ENCODE measurements at places on chromosomes 4 and X. TPM values are rescaled to one million over a fixed set of nuclear protein-coding genes. Genes with fewer than 3 reads are reported as not detected.

GRCh38 chr4:25330905-25331808 is 18.6 kb downstream of the ZCCHC4 start:
- no peak for DNase-seq

GRCh38 chr4:80144676-80145470 is 52.4 kb upstream of the PRDM8 start:
- no peak for DNase-seq

DNA sequence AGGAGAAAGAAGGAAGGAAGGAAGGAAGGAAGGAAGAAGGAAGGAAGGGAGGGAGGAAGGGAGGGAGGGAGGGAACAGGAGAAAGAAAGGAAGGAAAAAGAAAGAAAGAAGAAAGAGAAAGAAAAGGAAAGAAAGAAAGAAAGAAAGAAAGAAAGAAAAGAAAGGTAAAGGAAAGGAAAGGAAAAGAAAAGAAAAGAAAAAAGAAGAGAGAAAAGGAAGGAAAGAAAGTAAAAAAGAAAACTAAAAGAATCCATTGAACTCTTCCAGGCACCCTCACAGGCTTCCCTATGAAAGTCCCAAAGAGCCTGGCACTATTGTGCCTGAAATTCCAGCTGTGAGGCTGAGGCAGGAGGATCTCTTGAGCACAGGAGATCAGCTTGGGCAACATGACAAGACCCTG is 11.5 kb downstream of the ABCG2 start:
- DNase-seq: no peak

DNA sequence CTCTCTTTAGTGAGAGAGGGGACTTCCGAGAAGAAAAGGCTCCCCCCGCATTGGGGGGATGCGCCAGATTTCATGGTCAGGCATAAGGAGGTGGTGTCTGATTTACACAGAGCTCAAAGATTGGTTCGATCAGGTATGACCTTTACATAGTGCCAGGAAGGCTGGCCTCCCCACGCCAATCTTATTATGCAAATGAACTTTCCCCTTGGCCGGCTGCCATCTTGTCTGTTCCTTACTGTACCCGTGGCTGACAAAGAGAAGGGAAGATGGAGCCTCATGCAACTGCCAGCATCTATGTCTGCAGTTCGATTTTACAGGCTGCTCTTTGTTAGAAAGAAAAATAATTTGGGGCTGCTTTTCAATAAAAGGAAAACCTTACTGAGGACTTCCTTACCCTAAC is 197.2 kb downstream of the GPM6A start:
- DNase-seq: peak; percentile 49

DNA sequence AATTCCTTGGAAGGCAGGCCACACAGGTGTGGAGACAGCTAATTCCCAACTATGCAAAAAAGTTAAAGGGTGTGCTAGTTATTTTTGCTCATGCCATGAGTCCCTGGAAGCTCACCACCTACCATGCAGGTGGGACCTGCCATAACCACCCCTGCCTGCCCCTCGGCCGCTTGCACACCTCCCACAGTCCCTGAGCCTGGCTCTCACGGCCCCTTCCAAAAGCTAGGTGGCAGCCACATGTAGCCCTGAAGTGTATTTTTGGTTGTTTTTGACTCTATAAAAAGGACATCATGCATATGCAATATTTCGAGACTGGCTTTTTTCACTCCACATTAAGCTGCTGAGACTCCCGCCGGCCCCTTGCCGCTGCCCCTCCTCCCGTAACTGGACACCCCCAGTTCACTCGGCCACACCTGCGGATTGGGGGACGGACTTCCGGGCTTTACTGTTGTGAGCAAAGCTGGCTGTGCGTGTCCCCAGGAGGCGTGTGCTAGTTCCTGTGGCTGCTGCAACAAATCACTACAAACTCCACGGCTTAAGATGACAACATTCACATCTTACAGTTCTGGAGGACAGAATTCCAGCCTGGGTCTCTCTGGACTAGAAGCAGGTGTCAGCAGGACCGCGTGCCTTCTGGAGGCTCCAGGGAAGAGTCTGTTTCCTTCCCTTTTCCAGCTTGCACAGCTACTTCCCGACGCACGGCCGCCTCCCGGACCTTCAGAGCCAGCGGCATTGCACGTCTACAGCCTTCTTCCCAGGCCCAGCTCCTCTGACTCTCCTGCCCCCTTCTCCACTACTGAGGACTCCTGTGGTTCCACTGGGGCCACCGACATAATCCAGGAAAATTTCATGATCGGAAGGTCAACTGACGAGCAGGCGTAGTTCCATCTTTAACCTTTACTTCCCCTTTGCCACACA is 24.8 kb downstream of the ZFYVE28 start:
- DNase-seq: no peak

DNA sequence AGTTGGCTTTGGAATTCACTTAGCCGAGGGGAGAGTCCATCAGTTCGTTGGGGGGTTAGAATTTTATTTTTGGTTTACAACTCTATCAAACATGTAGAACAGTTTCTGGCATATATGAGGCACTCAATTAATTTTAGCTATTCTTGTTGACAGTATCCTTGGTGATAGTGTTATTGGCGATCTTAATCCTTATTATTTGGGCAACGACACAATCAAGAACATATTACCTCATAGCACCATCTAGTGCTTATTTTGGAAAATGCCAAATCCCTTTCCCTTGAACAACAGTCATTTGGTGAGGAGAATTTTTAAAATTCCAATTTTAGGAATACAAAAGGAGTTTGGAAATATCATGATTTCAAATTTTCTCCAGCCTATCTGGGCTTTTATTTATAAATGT is 17.9 kb upstream of the PGRMC1 start:
- no peak for DNase-seq

- DNase-seq: no peak
Measured at GRCh38 chr4:21290562-21290961, 590.3 kb downstream of the PACRGL start.

The SH2D1A gene
- total RNA-seq: not detected

The NHSL2 gene
- total RNA-seq: 5.7 TPM

The ATOH1 gene
- total RNA-seq: not detected

DNA sequence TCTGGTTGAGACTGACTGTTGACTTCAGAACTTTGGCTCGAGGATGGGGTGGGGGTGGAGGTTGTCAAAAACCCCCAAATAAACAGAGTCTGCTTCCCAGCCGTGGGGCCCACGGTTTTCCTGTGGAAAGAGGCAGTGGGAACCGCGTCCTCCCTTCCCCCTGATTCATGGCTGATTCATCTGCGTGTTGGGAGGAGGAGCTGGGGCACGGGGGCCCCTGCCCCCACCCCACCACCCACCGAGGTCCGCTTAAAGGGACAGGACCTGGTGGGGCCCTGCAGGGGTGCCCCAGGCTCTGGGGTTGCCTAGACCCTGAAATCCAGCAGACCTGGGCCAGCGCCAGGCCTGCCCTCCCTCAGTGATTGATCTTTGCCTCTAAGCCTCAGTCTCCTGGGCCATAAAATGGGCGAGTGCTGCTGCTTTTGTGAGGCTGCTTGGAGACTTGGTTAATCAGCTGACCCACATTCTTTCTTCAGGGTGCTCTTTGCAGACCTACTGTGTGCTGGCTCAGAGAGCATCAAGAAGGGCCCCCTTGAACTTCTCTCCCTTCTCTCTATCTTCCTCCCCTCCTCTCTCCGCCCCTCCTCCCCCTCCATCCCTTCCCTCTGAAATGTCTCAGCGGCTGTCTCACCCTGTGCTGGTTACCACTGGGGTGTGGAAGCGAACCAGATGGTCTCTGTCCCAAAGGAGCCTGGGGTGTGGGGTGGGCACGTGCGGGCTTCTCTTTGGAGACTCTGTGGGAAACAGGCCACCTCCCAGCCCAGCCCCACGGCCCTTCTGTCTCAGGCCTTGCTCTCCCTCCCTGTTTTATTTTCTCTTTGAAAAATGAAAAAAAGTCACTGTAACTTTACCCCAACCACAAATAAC is 9.1 kb downstream of the HTRA3 start:
- DNase-seq: peak; percentile 75

DNA sequence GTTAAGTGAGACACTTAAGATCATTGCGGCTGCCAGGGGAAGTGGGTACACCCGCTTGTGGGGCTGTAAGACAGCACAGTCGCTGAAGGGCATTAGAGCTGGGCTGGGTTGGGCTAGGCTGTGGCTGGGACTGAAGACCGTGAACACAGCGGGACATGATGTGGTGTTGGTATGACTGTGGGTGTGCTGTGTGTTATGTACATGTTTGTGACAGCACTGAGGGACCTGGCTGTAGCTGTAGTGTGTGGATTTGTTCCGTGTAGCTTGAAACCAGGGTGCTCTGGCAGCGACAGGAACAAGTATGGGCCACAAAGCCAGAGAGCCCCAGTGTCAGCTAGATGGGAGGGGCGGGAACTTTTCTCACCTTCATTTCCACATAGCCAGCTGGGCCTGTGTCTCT is 82.1 kb downstream of the NHSL2 start:
- no peak for DNase-seq

- no peak for DNase-seq
Measured at GRCh38 chr4:8913858-8914460, 42.3 kb upstream of the HMX1 start.

GRCh38 chr4:38759113-38759789 is 23.5 kb downstream of the TLR10 start:
- peak; percentile 78 for DNase-seq

- no peak for DNase-seq
Measured at GRCh38 chr4:179989975-179990374, 2253.2 kb upstream of the TENM3 start.

- no peak for DNase-seq
Measured at GRCh38 chrX:1420371-1420770, 28.5 kb upstream of the SLC25A6 start.

GRCh38 chr4:24517676-24518075 is 66.7 kb downstream of the DHX15 start:
- no peak for DNase-seq

DNA sequence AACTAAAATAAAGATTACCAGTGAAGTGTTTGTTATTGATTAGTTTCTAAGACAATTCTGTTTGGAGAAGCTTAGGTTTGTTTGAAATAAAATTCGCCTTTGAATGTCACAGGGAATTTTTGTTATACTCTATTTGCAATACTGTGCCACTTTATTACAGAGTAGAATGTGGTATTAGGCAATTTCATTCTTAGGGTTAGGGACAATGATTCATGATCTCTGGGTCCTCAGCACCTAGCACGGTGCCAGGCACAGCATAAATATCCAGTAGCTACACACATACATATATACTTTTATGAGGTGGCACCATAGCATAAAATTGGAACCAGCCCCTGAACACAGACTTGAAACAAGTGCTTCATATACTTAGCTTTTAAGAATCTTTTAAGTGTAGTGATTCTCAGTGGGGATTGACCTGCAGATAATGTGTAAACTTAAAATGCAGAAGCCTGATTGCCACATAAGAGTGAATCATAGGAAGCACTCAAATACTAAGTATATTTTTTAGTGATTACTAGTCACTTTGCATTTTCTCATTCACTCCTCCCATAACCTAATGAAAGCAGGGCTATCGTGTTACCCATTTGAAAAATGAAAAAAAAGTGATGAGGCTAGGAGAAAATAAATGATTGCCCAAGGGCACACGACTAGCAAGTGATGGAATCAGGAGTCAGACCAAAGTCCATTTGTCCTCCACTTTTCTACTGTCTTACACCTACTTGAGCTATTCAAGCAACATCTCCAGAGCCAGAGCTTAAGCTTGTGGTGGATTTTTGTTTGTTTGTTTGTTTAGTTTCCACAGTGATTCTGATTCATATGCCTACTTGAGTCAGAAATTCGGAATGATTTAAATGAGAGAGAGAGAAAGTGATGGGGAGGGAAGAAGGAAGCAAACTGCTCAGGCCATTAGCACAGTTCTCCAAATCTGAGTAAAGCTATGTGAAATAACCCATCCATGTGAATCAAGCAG is 366.0 kb upstream of the FGF13 start:
- DNase-seq: no peak

DNA sequence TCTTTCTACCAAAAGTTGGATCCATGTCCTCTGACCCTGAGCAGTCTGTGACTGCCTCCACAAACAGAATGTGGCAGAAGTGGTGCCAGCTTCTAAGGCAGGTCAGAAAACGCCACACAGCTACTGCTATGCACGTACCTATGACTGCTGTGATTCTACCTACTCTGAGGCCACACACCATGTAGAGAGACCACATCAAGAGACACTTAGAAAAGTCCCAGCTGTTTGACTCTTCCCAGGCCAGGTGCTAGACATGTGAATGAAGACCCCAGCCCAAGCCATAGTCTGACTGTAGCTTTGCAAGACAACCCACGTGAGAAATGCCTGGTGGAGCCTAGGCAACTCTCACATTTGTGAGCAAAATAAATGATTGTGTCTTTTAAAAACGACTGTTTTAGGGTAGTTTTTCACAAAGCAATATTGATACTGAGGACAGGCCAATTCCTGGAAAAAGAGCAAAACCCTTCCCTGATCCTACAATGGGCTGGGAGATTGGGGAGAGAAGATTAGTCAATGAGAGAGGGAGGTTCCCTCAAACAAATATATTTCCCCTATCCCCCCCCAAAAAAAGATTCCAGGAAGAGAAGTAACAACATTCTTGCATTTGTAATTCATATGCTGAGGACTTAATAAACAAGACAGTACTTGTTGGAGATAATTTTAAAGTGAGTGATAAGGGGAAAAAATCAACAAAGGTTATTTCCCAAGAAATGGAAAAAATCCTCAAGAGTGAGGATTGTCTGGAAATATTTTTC is 33.3 kb downstream of the FRYL start:
- DNase-seq: no peak

GRCh38 chrX:68079961-68080360 is 353.3 kb downstream of the OPHN1 start:
- no peak for DNase-seq

- no peak for DNase-seq
Measured at GRCh38 chrX:150779385-150779784, 86.2 kb downstream of the MTMR1 start.

The BANK1 gene
- total RNA-seq: 0.35 TPM

The CPLX1 gene
- total RNA-seq: 3.1 TPM

GRCh38 chr4:136246876-136247275 is 1285.4 kb downstream of the PCDH18 start:
- no peak for DNase-seq

The TDO2 gene
- total RNA-seq: not detected

The FDCSP gene
- not detected for total RNA-seq

DNA sequence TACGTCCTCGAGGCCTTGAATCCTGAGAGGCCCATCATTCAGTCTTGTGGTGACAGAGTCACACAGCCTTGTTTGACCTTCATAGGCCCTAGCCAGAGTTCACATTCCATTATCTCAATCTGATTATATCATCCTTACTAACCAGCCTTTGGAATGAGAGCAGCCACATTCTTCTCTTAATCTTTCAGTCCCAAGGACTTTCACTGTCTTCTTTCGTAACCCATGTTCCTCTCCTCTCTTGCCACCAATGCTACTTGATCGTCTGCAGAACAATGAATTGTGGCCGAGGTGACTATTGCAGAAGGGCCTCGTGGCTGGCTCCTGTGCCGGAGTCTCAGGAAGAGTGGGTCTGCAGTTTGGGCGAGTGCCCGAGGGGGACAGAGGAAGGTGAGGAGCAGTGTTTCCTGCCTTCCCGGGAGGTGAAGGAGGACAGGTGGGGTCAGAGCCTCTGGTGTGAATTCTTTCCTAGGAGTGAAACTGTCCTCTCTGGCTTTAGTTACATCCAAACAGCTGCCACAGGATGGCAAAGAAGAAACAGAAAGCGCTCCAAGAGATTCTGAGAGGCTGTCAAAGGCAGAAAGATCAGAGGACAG is 94.6 kb downstream of the LIMCH1 start:
- DNase-seq: no peak

The SH3RF1 gene
- total RNA-seq: 8.8 TPM

The ARAP2 gene
- total RNA-seq: 2.8 TPM

All from Right ventricle myocardium inferior (tissue), 1 donor.